ENCODE measurements at places on chromosomes 2 and 18. TPM values are rescaled to one million over a fixed set of nuclear protein-coding genes. Genes with fewer than 3 reads are reported as not detected.
A peak's percentile ranks its signal among the peaks of the same experiment; 100 is the strongest.

DNA sequence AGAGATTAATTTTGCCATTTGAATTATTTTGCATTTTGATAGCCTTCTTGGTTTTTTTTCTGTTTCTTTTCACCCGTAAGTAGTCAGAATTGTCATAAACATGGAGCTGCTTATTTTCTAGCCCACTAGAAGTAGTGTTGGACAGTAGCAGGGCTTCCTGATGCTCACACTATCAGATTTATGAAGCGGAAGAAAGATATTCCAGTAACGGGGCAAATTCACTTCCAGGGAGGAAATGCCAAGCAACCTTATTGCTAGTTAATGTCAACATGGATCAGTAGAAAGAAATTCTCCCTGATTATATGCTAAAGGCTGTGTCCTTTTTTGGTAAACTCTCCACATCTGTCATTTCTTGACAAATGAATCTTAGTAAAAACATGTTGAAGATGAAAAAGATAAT lies 19.2 kb upstream of the ADAM23 start:
- no peaks in the 10 kb centered on the region for H3K36me3 ChIP-seq
- no peaks in the 10 kb centered on the region for H3K4me1 ChIP-seq
- no peak overlapping the region for H3K27ac ChIP-seq
- H3K4me3 ChIP-seq: no peak overlapping the region
- DNase-seq: no peak

GRCh38 chr2:232900811-232901735 lies 31.0 kb downstream of the SNORC start:
- no peaks in the 10 kb centered on the region for H3K4me1 ChIP-seq
- H3K27me3 ChIP-seq: no peaks in the 10 kb centered on the region
- H3K27ac ChIP-seq: no peak overlapping the region
- no peak overlapping the region for H3K4me3 ChIP-seq
- H3K36me3 ChIP-seq: no peaks in the 10 kb centered on the region

Gene ALPI
- total RNA-seq: not detected

Gene FABP1
- total RNA-seq: not detected

Gene CACNB4
- total RNA-seq: 0.37 TPM

Gene FMNL2
- total RNA-seq: 6.0 TPM

DNA sequence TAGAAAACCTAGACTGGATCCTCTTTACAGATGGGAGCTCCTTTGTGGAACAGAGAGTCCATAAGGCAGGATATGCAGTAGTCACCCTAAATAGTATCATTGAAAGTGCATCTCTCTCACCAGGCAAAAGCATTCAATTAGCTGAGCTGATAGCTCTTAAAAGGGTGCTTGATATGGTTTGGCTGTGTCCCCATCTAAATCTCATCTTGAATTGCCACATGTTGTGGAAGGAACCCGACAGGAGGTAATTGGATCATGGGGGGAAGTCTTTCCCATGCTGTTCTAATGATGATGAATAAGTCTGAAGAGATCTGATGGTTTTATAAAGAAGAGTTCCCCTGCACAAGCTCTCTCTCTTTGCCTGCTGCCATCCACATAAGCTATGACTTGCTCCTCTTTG lies 96.2 kb upstream of the RMP24 start:
- H3K4me1 ChIP-seq: peaks cover 7% of the 10 kb centered on the region
- no peak overlapping the region for H3K27ac ChIP-seq
- no peaks in the 10 kb centered on the region for H3K36me3 ChIP-seq
- no peak for DNase-seq

DNA sequence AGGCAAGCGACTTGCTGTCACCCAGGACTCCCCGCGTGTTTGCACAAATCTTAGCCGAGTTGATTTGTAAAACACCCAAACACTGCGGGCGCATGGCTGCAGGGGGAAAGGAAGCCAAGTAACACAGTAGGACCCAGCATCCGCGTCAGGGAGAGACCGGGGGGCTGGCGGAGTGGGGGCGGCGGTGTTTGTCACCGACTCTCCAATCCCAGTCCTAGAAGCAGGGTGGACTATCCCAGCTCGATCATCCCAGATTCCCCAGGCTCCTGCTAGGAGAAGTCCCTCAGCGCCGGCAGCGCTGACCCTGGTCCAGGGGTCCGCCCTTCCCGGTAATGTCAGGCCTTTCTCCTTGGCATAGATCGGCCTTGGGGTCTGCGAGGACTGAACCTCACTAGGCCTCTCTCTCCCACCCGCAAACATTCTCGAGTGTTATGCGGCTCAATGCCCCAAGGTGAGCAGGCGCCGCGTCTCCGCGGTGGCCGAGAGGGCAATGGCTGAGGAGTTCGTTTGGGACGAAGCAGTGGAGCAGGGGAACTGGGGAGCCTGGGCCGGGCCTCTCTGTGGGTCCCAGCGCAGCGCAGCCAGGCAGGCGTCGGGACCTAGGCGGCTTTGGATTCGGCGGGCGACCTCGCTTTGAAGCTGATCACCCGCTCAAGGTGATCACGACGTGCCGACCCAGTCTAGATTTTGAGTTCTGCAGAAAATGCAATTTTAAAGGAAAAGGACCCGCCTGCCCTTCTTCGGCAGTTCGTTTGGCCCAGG lies 1.5 kb upstream of the GDF7 start:
- peaks cover 24% of the 10 kb centered on the region for H3K4me1 ChIP-seq
- no peak overlapping the region for H3K27ac ChIP-seq
- peaks cover 35% of the 10 kb centered on the region for H3K27me3 ChIP-seq
- H3K4me3 ChIP-seq: no peak overlapping the region
- no peak for DNase-seq

GRCh38 chr2:74835831-74836674 lies 2.1 kb downstream of the HK2 start:
- no peak for DNase-seq
- H3K4me3 ChIP-seq: peak overlapping the region; percentile 68
- H3K27ac ChIP-seq: no peak overlapping the region
- H3K27me3 ChIP-seq: no peaks in the 10 kb centered on the region

DNA sequence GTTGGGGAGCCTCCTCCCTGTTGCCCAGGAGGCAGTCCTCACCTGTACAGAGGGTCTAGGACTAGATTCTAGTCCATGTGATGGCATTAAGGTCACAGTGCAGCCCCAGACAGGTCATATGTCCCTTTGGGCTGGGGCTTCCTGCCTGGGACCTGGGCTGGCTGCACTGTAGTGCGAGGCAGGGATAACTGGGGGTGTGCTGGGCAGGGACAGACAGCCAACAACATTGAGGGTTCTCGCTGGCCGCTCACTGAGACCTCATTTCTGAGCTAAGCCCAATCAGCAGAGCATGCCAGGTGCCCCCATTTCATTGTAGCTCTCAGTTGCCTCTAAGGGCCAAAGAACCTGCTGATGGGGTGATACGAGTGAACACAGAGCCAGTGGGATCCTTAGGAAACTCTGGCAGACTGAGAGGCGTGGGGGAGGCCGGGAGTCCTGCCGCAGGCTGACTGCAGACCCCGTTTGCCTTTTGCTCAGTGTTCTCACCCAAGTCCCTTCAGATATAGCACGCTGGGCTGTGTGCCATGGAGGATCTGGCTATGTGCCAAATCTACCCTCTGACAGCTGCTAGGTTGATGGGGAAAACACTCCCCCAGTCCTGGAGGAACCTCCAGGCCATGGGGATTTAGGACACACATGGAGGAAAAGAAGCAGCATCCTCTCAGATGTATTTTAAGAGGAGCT lies 51.9 kb downstream of the DYSF start:
- no peaks in the 10 kb centered on the region for H3K4me1 ChIP-seq
- peak overlapping the region; percentile 34 for H3K27ac ChIP-seq
- H3K27me3 ChIP-seq: no peaks in the 10 kb centered on the region
- no peak overlapping the region for H3K4me3 ChIP-seq

GRCh38 chr2:37283207-37283606 lies 41.4 kb downstream of the PRKD3 start:
- H3K4me3 ChIP-seq: no peak overlapping the region
- no peak overlapping the region for H3K27ac ChIP-seq
- H3K4me1 ChIP-seq: no peaks in the 10 kb centered on the region
- peaks cover 29% of the 10 kb centered on the region for H3K36me3 ChIP-seq
- H3K27me3 ChIP-seq: no peaks in the 10 kb centered on the region

- no peak for DNase-seq
- H3K27ac ChIP-seq: no peak overlapping the region
- no peaks in the 10 kb centered on the region for H3K36me3 ChIP-seq
- no peaks in the 10 kb centered on the region for H3K27me3 ChIP-seq
These were observed 56.4 kb upstream of the PPP1CB start for GRCh38 chr2:28695245-28695647.

Gene HYCC2
- 4.0 TPM for total RNA-seq

- H3K27ac ChIP-seq: no peak overlapping the region
- H3K4me1 ChIP-seq: no peaks in the 10 kb centered on the region
- H3K27me3 ChIP-seq: no peaks in the 10 kb centered on the region
- H3K4me3 ChIP-seq: no peak overlapping the region
- no peak for DNase-seq
These were observed 75.9 kb downstream of the ADCYAP1 start for GRCh38 chr18:980586-980985.

DNA sequence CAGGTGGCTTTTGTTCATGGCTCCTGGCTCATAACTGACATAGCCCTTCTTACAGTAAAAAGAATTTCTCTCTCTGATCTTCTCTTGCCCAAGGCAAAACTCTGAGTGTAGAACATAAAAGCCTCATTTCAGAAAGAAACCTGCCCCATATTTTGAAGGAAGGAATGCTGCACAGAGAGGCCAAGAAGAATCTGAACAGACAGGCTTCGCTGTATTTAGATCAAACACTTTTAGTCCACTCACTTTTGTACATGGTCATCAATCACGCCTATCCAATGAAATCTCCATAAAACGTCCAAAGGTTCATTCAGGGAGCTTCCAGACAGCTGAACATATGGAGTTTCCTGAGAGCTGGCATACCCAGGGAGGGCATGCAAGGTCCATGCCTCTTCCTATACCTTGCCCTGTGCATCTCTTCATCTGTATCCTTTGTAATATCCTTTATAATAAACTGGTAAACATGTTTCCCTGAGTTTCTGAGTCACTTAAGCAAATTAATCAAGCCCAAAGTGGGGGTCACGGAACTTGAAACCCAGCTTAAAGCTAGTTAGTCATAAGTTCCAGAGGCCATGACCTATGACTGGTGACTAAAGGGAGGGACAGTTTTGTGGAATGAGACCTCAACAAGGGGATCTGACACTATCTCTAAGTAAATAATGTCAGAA lies 62.5 kb upstream of the TMEM247 start:
- no peak overlapping the region for H3K27ac ChIP-seq
- H3K4me3 ChIP-seq: no peak overlapping the region
- no peaks in the 10 kb centered on the region for H3K27me3 ChIP-seq
- no peak for DNase-seq
- no peaks in the 10 kb centered on the region for H3K36me3 ChIP-seq

DNA sequence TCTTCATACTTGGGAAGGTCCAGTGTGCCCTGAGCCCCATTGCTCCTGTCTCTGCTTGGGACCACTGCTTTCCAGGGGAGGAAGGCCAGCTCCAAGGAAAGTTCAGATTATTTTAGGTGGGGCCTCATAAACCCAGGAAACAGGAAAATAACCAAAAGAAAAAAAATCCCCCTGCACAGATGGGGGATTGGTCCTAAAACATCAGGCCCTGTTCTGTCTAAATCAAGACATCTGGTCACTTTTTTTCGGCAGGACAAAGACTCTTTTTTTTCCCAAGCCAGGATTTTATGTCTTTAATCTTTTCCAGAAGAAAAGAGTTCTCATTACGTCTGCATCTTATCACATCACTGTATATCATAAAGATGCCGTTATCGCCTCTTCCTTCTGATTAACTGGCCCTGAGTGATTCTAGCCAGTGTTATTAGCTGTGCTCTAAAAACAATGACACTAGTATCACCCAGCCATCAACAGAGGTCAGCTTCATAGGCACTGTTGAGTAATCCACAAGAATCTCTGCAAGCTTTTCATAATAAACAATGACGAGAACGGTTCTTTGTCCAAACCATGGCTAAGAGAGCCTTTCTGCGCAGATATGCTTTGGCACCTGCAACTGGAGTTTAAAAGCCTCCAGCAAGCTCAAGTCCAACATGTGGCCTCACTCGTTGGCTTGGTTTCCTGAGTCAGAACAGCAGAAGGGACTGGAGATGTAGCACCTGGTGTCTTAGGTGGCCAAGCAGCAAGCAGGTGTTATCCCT lies 138.2 kb downstream of the VAPA start:
- peak; percentile 88 for DNase-seq
- no peak overlapping the region for H3K4me3 ChIP-seq
- peaks cover 4% of the 10 kb centered on the region for H3K4me1 ChIP-seq
